ENCODE measurements at places on chromosomes 16 and 17.
A peak's percentile ranks its signal among the peaks of the same experiment; 100 is the strongest.

DNA sequence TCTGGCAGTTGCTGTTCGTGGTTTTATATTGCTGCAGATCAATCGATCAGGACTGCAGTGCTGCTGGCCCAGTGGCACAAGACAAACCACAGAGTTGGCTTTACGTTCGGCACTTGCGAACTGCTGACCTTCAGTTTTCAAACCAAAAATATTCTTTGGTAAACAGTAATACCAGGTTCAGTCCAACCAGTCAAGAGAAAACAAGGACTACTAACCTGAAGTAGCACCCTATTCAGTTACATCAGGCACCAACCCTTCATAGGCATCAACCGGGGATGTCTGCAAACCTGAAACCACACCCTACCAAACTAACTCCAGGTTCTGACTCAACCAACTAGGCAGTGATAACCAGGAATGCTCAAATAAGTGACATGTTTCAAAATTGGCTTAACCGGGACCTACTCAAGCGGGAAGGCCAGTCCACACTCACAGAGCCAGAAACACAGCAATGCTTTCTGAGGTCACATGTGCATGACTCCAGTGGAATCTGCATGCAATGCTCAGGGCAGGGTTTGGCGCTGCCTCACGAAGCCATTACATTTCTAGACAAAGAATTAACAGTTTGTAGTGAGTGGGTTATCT, 91.1 kb downstream of the SMG6 start:
- DNase-seq, result peak; percentile 90

DNA sequence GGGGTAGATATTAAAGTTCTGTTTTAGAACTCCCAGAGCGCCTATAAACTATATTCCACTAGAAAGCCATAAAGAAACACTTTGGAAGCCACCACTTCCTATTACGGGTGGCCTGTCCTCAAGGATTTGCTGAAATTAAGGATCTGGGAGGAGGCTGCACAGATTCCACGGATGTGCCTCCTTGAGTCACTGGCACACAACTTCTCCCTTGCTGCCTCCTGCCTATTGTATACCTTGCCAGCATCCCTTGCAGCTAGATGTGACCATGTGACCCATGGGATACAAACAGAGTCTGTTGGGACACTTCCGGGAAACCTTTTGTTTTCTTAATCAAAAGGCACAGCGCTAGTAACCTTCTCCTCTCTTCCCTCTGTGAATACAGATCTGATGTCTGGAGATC, 263.0 kb downstream of the C16orf95 start:
- no peak for DNase-seq

- DNase-seq, result peak; percentile 45
Observed at GRCh38 chr16:14485121-14485551, 144.9 kb downstream of the PARN start.

- peak; percentile 92 for DNase-seq
Observed at GRCh38 chr16:84511180-84511800, 6.8 kb upstream of the MEAK7 start.

GRCh38 chr17:50181591-50182560, 16.1 kb downstream of the SGCA start:
- peak; percentile 79 for DNase-seq

GRCh38 chr17:41504246-41504977, 1.0 kb downstream of the KRT13 start:
- DNase-seq, result peak; percentile 33

- DNase-seq, result no peak
Observed at GRCh38 chr17:14205992-14206461, 30.6 kb downstream of the CDRT15 start.

DNA sequence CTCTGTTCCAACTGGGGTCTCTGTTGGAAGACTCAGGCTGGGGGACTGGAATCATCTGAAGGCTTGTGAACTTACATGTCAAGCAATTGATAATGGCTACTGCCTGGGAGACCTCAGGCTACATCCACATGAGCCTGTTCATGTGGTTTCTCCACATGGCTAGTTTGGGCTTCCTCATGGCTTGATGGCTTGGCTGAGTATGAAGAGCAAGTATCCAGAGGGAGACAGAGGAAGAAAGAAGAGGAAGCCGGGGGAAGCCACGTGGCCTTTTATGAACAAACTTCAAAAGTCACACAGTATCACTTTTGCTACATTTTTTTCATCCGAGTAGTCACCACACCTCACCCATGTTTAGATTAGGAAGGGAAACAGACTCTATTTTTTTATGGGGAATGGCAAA, 158.9 kb downstream of the TRIM37 start:
- no peak for DNase-seq

GRCh38 chr17:70028978-70029767, 45.9 kb upstream of the KCNJ16 start:
- DNase-seq, result no peak

DNA sequence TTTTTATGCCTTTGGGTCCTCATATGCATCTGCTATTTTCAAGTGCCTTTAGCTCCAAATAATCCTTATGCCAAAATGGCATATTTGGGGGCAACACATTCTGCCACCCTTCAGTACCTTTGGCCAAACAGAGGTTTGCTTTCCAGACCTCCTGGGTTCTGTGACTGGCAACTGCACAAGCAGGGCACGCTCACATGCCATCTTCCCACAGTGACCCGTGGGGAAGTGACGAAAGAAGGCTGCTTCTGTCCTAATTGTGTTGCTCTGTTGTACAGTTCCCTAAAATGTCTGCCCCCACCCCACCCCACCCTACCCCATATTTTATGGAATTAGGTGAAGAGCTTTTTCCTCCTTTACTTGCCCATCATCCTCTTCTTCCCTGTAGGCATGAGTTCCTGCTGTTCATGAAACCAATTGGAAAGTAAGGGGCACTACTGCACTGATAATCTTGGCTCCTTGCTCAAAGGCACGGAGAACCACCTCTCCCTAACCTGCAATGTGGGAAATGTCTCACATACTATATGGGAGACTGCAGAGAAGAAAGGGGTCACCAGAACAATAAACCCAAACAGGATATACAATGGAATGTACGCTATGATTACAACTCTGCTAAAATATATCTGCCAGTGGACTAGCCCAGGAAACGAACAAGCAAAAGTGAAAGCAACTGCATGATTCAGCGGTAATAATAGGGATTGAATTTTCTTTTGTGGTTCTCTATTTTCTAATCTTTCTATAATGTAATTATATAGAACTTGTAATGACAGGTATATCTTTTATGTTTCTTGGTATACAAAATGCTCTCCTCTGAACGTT, 3.3 kb upstream of the SLFN12L start:
- peak; percentile 76 for DNase-seq

- peak; percentile 43 for DNase-seq
Observed at GRCh38 chr17:43578699-43579565, 32.8 kb upstream of the ETV4 start.

DNA sequence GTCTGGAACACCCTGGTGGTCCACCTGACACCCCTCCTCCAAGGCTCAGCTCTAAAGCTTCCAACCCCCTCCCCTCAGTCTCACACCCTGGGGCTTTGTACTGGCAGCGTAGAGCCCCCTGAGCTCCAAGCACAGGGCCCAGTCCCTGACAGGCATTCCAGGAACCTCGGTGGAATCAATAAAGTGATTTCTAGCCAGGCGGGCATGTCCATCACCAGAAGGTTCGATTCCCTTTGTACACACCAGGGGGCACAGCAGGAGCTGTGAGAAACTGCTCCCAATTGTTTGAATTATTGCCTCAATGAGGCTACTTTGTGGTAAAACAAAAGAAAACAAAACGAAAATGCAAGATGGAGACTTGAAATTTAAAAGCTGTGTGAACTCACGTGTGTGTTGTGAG, 51.8 kb downstream of the SMPD3 start:
- DNase-seq, result peak; percentile 78

GRCh38 chr16:3458278-3458851, 14.9 kb downstream of the NAA60 start:
- DNase-seq, result peak; percentile 67

DNA sequence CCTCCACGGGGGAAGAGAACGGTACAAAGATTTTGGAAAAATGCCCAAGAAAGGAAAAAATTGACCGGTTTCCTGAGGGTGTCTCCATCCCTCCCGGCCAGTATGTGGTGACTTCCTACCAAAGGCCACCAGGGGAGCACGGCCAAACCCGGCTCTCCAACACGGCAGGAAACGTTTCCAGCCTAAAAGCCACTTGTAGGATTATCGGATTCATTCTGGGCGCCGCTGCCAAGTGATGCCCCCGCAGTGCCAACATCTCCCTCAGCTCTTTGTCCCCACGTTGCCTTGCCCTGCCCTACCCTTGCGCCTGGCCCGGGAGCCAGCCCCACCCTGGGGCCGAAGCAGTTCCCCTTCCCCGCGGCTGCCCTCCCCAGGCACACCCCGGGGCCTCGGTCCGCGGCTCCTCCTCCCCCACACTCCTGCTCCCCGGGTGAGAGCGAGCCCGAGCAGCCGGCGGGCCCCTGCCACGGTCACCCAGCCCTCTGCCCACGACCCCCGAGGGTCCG, 688 bp downstream of the CRK start:
- DNase-seq, result peak; percentile 72

DNA sequence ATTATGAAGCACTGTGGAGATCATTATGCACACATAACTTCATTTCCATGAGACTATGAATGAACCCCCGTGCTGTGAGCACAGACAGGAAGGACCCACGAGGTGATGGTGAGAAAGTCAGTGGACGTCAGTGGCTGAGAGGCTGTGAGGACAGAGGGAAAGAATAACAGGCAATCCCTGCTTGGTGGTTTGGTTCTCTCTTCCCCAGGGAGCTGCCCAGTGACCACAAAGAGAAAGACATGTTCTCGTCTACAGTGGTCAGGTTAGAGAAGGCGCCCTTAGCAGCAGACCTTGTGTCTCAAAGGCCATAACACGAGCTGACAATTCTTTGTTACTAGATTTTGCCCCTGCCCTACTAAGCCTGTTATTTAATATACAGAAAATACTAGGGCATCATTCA, 609.2 kb downstream of the TOX3 start:
- peak; percentile 27 for DNase-seq

- no peak for DNase-seq
Observed at GRCh38 chr16:57384248-57385070, 12.2 kb downstream of the CX3CL1 start.

GRCh38 chr17:65364438-65364837, 197.0 kb downstream of the AXIN2 start:
- no peak for DNase-seq

- no peak for DNase-seq
Observed at GRCh38 chr17:28715217-28715616, 2.5 kb downstream of the RAB34 start.

DNA sequence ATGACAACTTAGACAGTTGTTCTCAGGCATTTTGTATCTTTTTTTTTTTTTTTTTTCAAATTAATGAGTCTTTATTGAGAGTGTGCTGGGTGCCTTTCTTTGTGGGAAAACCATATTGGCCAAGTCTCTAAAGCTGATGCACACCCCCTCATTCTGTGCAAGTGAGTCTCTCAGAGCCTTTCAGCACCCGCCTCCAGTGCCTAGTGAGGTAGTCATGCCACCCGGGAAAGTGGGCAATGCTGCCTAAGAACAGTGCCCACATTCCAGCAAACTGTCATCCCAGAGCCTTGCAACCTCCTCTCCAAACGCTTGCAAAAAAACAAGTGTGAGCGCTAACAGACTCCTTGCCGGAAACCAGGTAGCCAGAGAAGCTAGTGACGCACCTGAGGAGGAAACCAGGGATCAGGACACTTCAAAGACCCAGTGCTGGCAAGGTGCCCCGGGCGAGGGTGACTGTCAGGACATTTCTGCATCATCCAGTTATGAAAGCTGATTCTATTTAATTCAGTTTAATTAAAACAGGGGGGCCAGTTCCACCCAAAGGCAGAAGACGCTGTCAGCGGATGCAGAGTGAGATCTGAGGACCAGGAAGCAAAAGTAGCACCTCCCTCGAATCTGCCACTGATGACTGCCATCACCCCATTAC, 34.9 kb downstream of the SMARCE1 start:
- DNase-seq, result no peak

DNA sequence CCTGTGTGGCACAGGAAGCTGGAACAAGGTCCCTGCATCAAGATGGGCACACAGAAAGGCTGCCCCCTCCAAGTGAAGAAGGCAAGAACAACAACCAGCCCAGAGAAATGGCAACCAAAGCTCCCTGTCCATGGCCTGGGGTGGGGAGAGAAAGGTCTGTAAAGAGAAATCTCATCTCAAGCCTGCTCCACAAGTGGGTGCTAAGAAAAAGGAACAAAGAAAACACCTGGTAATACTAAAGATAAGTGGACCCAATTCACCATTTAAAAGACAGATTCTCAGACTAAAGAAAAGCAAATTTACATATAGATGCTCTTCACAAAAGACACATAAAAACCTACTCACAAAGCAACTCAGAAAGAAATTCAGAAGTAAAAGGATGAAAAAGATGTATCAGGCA, 107.4 kb downstream of the PARN start:
- DNase-seq, result no peak

DNA sequence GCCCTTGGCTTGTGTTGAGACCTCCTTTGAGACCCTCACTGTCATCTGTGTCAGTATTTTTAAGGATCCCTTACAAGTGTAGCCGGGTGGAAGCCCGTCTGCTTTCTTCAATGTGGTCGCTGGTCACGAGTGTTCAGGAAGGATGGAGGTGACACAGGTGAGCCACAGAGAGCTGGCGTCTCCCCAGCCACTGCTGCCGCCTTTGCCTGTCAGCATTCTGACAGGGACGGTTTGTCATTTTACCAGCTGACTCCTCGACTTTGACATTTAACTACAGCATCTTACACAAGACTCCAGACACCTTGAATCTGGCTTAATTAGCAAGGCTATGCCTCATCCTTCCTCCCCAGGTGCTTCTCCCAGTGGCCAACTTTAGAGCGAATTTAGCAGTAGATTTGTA, 56.3 kb upstream of the MPHOSPH6 start:
- DNase-seq, result no peak

- peak; percentile 9 for DNase-seq
Observed at GRCh38 chr17:66790501-66791061, 44.3 kb upstream of the CACNG5 start.

DNA sequence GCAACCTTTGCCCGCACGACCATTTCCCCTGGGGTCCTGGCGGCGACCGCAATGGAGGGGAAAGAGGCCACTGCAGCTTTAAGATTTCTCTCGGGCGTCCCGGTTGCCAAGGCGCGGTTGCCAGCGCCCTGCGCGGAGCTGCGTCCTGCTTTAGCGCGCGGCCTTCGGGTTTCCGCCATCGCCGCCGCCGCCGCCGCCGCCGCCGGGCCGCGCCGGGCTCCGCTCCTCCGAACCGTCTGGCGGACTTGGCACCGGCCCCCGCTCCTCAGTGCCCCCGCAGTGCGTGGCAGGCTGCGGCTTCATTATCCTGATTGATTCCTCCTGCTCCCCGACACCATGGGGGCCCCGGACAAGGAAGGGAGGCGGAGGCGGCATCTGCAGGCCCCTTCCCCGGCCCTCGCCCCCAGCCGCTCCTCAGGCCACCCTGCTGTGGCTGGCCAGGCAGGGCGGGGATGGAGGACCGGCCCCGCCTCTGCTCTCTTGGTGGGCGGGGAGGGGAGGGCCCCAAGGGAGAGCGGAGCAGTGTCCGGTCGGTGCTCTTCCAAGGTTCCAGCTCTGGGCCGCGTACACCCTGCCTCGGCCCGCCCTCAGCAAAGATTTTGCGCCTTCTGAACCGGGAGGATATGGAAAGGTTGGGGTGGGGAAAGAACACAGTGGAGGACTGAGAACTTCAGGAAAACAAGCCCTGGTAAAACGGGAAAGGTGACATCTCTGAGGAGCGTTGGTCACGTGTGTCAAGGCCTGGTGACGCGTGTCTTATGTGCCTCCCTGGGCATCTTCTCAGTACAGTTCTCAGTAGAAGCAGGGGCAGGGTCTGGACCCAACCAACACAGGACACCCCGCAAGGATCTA, 34.0 kb downstream of the NEUROD2 start:
- peak; percentile 58 for DNase-seq

Data from choroid plexus epithelial cell (primary cell).